ENCODE measurements at places on chromosomes 4 and X.
A peak's percentile ranks its signal among the peaks of the same experiment; 100 is the strongest.

DNA sequence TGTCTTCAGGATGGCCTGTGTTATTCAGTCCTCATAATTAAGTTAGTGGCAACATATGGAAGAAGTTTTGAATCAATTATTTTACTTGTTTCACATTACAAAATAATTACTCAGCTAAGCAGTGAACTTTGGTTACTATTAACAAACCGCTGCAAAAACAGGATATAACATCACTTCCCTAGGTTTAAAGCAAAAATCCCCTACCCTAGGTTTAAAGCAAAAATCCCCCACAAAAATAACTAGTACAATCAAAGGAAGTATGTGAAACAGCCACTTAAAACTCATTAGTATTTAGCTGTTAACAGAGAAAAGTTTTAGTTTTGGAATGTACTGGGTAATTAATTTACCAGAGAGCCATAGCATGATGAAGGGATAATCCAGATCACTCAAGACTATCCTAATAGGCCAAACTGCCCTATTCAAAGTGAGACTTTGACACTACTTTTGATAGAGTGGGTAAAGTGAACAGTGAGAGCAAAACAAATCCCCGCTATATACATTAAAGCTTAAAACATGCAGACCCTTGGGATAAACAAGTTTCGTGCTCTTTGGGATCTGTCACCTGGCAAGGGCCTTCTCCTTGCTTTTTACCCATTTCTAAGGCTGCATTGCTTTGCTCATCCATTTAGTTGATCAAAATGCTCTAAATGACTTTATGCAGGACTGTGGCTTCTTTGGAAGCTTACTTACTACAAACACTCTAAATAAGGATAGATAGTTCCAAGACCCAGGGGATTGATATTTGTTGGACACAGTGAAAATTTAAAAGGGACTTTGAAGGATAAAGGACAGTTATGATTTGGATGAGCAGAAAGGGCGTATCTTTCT lies 36.4 kb upstream of the GPR174 start:
- no peak for DNase-seq

GRCh38 chrX:130402208-130402684 lies 459 bp downstream of the RBMX2 start:
- no peak for DNase-seq

DNA sequence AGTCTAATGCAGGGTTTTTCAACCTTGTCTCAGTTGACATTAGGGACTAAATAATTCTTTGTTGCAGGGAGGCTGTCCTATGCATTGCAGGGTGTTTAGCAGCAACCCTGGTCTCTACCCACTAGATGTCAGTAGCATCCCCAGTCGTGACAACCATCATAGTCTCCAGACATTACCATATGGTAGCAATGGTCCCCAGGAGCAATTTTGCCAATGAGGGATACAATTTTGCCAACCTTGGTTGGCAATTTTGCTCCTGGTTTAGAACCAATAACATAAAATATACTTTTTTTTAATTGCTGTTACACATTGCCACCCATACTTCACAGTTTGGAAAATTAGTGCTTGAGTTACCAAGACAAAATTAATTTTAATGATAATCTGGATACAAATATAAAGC lies 6.0 kb downstream of the EREG start:
- peak; percentile 51 for DNase-seq

- no peak for DNase-seq
Observed at GRCh38 chr4:143477487-143477886, 36.0 kb upstream of the SMARCA5 start.

- DNase-seq: no peak
Observed at GRCh38 chrX:71867680-71868079, 43.0 kb upstream of the NHSL2 start.

DNA sequence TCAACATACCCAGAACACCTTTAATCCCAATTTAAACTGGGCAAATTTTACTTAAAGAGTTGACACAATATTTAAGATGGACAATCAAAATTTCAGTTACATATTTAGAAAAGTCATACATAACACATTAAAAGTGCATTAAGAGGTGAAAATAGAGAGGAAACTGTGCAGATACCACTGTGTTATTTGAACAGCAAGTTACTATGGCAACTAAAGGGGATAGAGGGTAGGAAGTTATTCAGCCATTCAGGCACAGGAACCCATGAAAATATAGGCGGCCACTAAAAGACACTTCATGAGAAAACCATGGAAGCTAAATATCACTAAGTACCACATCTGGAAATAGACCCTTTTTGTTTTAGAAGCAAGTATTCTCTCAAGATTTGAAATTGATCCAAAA lies 75.1 kb downstream of the PDGFC start:
- no peak for DNase-seq

DNA sequence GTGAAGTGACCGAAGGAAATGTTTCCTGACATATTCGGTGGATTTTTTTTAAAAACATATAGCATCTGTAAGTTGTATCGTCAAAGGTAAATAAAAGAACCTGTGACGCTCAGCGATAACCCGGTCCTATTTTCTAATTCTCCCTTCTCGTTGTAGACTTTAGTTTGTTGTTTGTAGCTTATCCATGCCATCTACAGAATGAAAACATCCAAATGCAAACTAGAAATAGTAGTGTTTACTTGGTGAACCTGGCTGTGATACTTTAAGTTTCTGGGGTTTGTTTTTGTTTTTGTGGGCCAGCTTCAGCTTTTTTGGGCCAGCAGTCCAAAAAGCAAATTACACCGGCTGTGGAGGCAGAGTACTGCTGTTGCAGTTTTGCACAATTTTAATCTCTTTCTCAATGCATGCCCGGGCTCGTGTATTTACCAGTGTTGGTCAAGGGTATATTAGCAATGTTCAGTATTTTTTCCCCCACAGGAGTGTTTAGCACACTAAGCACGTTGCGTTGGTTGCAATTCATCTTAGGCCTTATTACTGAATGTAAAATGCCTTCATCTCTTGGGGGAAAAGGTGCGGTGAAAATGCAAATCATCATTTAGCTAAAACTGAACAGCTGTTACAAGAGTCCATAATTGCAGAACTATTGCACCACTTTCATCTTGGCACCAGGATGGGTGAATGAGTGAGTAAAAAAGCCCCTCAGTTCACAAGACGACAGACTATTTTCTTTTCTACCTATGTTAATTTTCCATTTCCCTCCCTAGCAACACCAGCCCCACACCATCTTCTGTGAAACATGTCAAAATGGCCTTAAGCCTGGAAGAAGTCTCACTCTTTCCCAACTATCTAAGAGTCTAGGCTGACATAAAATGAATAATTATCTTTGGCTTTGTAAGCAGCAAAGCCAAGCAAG lies 1.7 kb upstream of the CNOT6L start:
- DNase-seq: no peak

DNA sequence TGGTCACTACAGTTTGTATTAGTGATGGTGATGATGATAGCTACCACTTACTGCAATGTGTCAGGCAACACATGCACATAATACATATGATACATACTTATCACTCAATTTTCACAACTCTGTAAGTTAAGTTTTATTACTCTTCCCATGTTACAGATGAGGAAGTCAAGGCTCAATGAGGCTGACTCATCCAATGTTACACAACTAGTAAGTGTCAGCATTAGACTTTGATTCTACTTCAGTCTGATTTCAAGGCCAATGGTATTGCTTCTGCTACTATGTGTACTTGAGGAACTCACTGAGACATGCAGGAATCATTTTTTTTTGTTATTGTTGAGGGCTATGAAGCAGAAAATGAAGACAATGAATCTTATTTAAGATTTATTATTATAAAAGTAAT lies 96.4 kb upstream of the TRPC5OS start:
- no peak for DNase-seq

DNA sequence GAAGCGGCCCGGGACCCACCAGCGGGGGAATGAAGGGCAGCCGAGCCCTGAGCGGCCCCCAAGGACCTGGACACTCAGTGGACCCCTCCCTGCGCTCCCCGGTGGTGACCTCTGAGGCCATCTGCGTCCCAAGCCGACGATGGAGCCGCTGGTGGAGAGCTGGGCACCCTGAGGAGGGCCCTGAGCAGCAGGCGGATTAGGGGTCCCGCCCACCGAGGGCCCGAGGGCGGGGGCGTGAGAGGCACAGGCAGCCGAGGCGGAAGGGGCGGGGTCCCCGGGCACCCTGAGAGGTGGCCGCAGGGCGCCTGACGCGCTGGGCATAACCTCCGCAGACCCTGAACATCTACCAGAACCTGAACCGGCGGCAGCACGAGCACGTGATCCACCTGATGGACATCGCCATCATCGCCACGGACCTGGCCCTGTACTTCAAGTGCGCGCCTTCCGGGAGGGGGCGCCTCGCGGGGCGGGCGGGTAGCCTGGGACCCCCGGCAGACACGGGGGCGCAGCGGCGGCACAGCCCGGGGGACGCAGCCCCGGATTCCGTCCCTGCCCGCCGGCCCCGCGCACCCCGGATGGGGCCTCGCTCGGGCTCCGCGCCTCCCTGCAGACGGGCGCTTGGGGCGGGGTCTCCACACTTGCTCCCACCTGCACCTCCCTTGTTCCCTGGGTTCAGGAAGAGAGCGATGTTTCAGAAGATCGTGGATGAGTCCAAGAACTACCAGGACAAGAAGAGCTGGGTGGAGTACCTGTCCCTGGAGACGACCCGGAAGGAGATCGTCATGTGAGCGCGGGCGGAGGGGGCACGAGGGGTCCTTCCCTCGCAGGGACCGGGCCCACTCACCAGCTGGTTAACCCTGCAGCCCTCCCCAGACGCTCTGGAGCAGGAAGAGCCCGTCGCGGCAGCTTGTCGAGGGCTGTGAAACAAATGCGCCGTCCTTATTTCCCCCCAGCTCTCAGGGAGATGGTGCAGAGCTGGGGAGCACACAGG lies 10.3 kb downstream of the ATP5ME start:
- no peak for DNase-seq

- no peak for DNase-seq
Observed at GRCh38 chr4:11344916-11345315, 83.8 kb downstream of the HS3ST1 start.

DNA sequence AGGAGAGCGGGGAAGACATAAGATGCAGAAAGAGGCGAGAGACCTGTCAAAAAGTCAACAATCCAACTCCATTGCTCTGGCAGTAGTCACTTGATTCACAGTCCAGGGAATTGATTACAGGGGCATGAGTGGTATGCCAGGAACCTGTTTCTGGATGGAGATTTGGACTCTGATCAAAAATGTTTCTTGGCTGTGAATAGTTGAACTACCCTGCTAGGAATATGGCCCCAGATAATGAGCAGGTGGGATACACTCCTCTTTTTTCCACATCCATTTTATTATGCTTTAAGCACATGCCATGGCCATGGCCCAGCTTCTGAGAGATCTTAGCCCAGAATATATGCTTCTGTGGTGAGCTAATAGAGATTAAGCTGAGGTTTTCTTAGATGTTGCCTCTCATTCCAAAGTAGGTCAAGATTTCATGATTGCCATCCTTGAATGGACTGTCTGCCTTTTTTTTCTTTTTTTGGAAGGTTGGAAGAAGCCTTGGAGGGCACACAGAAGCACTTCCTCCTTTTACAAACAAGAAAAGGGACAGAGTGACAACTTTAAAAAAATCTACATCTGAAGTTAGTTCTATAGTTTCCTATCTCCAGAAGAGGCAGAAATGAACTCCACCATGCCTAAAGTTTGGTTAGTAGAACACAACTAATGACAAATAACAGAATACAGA lies 121.9 kb downstream of the KIT start:
- DNase-seq: no peak

- no peak for DNase-seq
Observed at GRCh38 chrX:49879656-49880277, 483 bp downstream of the USP27X start.

DNA sequence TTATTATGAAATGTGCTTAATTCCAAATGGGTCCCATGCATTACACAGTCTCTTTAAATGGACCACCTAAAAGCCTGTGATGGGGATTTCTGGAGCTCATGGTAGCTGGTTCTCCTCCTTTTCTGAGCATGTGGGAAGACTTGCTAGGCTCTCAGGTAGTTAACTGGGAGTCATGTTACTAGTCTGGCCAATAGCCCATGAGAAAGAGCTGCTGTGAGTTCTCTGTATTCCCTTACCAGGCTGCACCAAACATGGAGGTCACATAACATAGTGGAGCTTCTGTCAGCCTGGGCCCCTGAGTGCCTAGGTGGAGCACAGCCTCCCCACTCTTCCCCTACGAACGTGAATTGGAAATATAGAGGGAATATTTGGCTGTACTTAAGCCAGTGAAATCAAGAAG lies 198.4 kb downstream of the MAML3 start:
- no peak for DNase-seq
